Thoracic aorta (tissue), 2 donors: ENCODE measurements at places on chromosomes 7 and 10.

DNA sequence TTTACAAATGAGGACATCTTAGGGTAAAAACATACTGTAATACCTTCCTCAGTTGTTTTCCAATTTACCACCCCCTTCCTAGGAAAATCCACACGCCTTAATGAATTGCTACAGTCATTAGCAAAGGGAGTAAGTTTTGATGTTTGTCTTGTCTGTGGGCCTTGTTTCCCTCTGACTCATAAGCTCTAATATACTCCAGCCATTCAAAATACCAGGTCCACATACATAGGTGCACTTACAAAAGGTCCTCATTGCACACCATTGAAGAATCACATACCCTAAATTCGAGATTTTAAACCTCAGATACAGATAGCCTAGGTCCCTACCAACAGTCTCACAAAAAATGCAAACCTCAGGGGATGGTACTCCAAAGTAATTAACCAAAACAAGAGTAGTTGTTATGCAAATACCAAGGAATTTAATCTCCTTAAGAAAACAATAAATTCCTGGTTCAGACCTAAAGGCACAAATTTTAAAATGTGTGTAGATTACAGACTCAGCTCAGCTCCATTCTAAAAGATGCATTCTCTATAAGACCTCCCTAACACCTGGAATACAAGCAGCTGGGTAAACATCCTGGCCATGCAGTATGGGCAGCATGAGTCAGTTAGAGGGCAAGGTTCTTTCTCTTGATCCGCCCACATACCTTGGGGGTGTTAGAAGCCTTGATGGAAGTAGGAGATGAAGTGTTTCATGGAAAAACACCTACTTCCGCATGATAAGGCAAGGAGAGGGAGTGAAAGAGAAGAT is 3.0 kb upstream of the LIPK start:
- no peak for DNase-seq

- no peak for DNase-seq
Measured at GRCh38 chr7:135662123-135662372, 266 bp upstream of the STMP1 start.

DNA sequence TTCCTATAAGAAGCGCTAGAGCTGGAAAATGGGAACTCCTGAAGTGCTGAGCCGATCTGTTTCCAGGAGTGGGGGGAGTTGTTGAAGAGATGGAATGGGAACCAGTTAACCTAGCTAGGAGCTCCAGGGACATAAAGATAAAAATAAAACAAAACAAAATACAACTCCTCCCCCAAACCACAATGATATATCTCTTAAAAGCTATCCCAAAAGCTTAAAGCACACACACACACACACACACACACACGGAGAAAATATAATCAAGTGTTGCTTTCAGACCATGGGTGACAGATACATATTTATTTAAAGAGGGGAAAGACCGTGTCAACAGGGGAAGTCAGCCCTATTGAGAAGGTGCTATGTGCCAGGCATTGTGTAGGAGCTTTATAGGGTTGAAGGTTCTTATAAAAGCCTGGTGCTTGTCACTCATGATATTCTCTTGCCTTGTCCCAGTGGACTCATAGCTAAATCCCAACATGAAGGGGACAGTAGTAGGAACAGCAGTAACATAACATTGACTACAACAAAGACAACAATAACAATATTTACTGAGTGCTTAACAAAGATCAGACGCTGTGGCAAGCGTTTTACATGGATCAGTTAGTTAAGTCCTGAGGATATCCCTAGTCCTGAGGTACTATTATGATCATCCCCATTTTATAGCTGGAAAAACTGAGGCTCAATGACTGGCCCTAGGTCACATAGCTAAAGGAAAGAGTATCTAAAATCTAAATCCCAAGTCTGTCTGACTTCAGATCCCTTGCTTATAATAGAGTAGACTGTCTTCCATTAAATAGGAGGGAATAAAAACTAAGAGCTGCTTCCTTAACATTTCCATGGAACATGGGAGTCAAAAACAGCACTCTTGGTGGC is 115.5 kb downstream of the SPAG6 start:
- no peak for DNase-seq

- DNase-seq = no peak
Measured at GRCh38 chr10:80437227-80437626, 16.9 kb upstream of the TSPAN14 start.

DNA sequence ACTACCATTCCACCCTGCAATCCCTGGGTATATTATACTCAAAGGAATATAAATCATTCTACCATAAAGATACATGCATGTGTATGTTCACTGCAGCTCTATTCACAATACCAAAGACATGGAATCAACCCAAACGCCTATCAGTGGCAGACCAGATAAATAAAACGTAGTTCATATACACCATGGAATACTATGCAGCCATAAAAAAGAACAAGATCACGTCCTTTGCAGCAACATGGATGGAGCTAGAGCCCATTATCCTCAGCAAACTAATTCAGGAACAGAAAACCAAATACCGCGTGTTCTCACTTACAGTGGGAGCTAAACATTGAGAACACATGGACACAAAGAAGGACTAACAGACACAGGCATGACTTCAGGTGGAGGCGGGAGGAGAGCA is 138.3 kb downstream of the DYNC2I1 start:
- DNase-seq = no peak

GRCh38 chr10:67912331-67912946 is 28.0 kb downstream of the SIRT1 start:
- DNase-seq = no peak

- DNase-seq = no peak
Measured at GRCh38 chr10:17479822-17480221, 25.4 kb upstream of the ST8SIA6 start.

DNA sequence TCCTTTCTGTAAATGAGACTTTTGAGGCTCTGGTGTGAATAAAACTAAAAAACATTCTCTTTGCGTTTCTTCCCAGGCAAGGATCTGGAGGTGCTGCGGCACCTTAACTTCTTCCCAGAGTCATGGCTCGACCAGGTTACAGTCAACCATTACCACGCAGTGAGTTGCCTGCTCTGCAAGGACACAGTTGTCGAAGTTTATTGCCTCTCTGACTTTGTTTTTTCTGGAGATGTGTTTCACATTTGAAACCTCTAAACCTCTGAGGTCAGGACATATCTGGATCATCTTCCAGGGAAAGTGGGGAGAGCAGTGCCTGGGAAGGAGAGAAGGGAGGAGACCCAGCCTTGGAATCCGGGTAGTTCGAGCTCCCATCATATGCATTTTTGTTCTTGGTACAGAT is 43.4 kb upstream of the PLEKHA1 start:
- no peak for DNase-seq
